ENCODE measurements at places on chromosomes 6 and 20.

DNA sequence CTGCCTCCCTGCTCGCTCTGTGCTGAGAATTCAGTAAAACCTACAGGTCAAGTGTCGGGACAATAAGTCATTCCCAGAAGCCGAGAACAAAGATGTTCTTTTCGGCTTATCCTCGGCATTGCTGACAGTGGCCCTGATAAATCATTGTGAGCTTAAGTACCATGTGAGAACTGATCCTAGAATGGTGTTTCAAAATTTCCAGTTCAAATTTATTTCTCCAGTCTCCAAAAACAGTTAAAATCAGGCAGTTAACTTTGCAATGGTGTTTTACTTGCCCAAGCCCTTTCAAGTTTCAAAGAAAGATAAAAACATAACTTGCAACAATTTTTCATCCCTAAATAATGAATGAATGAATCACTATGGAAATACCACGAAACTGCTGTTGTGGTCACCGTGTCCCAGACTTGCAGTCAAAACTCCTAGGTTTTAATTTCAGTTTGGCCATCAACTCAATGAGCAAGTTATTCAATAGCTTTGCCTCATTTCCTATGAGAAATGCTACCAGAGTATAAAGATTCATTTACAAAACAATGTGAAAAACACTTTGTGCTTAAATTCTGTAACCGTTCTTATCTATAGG, 4.3 kb downstream of the ATP5F1E start:
- DNase-seq = no peak

DNA sequence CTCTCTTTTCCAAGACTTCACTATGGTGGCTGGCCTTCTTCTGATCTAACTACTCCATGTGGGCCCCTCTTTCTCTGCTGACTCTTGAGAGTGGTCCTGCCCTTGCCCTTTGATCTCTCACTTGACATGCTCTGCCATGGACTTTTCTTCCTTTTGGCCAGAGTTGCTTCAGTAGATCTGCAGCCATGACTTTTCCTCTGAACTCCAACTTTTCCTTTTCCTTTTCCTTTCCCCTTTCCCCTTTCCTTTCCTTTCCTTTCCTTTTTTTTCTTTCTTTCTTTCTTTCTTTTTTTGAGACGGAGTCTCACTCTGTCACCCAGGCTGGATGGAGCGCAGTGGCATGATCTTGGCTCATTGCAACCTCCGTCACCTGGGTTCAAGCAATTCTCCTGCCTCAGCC, 88.5 kb downstream of the JAG1 start:
- no peak for DNase-seq

- no peak for DNase-seq
Observed at GRCh38 chr6:20965276-20965675, 431.0 kb downstream of the CDKAL1 start.

DNA sequence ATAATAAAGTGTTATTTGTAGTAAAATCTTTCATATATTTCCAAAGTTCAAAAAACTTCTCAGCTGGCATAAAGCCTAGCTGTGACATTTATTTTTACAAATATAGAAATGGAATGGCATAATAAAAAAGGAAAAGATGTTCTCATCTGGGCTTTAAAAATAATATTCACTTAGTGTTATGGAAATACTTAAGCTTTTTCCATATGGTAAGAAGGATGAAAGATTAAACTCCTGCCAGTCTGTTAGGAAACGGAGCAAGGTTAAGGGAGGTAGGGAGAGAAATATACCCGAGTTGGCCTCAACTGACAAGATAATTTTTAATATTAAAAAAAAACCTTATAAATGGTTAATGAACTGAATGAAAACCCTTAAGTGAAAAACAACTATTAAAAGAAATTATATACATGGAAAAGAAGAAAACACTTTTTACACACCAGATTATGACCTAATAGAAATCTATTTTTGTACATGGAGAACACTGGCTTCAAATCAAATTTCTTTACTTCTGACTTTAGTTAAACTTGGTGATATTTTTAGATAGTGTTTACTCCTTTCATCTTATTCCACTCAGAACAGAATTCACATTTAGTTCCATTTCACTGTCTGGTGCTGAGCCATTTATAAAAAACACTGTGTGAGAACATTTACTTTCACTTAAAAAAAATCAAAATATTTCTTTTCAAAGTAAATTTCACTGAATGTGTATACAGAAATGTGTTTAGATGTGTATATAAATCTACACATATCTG, 137.0 kb downstream of the DST start:
- no peak for DNase-seq

- no peak for DNase-seq
Observed at GRCh38 chr6:54722328-54722727, 124.2 kb upstream of the FAM83B start.

GRCh38 chr6:163741743-163742363, 327.3 kb downstream of the QKI start:
- DNase-seq = no peak

DNA sequence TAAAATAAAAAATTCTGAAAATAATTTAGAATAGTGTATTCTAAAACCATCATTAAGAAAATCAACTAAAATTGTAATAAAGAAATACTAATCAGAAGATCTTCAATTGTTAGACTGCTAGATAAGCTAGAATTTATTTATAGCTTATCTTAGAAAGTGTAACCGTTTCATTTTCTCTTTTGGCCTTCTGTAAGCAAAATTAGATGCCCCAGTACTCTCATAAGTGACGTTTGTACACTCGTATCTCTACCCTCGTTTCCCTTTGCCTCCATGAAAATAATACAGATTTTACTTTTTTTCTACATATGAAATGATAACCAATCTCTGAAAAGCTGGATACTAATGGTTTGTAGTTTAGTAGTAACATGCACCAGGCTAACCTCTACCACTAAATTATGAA, 19.8 kb downstream of the DSE start:
- no peak for DNase-seq

GRCh38 chr6:88072462-88072861, 24.8 kb downstream of the SPACA1 start:
- no peak for DNase-seq

DNA sequence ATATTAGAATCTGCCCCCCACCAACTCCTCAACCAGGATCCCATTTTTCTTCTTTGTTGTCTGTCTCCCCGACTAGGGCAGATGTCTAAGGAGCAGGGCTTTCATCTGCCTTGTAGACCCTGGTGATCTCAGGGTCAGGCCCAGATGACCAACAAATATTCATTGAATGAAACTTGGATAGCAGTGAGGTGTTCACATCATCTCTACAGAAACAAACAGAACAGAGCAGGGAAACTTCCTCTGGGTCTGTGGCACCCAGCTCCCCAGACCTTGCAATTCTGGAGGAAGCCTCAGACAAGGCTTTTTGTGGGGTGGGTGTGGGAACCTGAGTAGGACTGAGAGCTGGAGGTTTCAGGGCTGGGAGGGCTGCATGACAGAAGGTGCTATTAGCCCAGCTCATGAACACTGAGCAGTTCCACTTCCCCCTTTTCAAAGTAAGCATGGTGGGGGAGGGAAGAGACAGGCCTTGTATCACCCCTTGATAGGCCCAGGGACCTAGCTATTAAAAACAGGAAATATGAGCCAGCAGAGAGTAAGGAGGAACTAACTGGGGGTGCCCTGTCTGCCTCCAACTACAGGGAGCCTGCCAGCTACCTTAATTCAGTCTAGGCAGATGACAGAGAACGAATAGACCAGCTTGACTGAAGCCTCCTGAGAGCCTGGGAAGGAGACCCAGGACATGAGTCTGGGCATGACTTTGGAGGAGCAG, 37.3 kb upstream of the TOP1 start:
- DNase-seq = no peak

- no peak for DNase-seq
Observed at GRCh38 chr6:136225496-136225895, 24.6 kb downstream of the MTFR2 start.
